ENCODE measurements at places on chromosomes 5 and 9.

GRCh38 chr9:15295761-15296405, 11.1 kb downstream of the TTC39B start:
- no peak for DNase-seq

DNA sequence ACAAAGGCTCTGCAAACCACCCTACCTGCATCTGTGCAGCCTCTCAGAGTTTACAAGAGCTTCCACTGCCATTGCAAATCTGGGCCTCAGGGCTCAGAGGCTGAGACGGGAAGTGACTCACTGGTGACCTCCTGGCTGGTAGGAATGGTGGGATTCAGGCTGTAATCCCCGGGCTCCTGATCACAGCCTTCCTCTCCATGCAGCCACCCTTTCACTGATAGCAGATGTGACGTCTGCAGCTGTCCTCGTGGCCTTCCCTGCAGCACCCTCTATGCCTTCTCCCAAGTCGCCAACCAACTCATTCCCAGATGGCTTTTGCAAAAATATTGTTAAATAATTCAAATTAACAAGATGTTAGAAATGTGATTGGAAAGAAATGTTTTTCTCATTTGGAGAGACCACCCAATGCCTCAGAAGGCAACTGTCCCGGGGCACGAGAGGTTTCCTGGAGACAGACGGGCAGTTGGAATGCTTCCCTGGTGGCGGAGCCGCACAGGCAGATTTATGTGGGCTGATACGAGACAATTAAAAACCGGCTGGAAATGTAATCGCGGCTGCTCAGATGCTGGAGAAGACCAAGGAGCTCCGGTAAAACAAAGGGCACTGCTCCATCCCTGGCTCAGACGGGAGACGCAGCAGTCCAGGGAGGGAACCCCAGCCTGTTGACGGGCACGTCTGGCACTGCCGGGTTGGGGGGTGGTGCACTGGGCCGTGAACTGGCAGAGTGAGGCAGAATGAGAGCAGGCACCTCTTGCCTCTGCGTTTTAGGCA, 34.4 kb upstream of the SLC25A51 start:
- DNase-seq, result no peak

GRCh38 chr5:58148254-58148775, 311.6 kb downstream of the PLK2 start:
- no peak for DNase-seq

DNA sequence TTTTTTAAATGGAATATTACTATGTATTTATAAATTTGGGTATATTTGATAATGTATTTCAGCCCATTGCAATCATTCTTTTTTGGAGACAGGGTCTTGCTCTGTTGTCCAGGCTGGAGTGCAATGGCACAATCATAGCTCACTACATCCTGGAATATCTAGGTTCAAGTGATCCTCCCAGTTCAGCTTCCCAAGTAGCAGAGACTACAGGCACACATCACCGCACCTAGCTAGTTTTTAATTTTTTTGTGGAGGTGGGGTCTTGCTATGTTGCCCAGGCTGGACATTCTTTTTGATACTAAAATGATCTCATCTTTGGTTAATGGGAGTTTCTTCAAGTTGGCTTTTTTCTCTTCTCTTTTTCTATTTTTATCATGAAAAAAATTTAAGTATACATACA, 91.3 kb downstream of the UNC13B start:
- no peak for DNase-seq

DNA sequence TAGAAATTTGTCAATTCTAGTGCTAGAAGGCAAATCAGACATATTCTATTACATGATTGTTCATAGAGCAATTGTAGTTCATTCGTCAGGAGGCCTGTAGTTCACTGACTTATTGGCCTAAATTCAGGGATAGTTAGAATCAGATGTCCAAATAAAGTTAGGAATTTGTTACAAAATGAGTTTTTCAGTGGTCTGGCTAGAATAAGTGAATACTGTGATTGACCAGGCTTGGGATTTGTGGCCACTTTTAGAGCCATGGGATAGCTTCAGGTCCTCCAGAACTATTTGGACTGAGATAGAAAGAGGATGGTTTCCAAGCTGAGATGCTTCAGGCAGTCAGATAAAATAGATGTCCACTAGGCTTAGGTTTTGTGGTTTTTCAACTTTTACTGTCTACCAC, 199.1 kb upstream of the MPDZ start:
- no peak for DNase-seq
